ENCODE measurements at places on chromosomes 12 and 14. TPM values are rescaled to one million over a fixed set of nuclear protein-coding genes. Genes with fewer than 3 reads are reported as not detected.

- DNase-seq = no peak
These were observed 13.0 kb downstream of the FLVCR2 start for GRCh38 chr14:75591331-75591946.

- DNase-seq = no peak
These were observed 185.1 kb downstream of the CHST11 start for GRCh38 chr12:104641862-104642261.

The POTEG gene
- not detected for total RNA-seq

GRCh38 chr14:75702616-75703261, 41.7 kb downstream of the TTLL5 start:
- no peak for DNase-seq

DNA sequence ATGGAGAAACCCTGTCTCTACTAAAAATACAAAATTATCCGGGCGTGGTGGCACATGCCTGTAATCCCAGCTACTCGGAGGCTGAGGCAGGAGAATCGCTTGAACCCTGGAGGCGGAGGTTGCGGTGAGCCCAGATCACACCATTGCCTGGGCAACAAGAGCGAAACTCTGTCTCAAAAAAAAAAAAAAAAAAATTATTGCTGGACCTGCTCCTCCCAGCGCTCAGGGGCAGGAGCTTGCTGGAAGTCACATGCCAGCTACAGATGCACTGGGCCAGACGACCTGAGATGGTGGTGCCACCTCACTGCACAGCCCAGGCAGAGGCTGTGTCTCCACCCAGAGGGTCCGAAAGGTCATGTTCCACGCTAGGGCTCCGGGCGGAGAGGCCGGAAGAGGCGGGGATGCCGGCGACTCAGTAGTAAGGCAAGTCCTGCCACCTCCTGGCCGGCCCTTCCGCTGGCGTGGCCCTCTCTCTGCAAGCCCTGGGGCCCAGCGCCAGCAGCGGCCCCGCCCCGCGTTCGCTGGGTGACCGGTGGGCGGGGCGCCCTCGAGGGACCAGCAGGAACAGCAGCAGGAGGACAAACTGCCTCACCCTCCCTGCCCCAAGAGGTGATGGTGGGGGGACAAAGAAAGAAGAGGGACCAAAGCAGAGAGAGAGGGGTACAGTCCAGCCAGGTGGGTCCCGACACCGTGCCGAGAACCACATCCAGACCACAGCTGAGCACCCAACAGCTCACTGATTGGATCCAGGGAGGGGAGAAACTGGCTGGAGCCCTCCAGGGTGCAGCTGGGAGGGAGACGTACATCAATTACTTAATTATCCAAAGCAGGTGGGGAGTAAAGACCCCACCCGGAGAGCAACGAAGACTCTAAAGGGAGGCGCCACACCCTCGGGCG, 3.6 kb upstream of the RHOF start:
- peak; percentile 87 for DNase-seq

GRCh38 chr12:83575326-83575725, 888.6 kb downstream of the TMTC2 start:
- no peak for DNase-seq

- no peak for DNase-seq
These were observed 122.5 kb upstream of the KRAS start for GRCh38 chr12:25372969-25373817.

The IRAK3 gene
- total RNA-seq = 19.2 TPM

DNA sequence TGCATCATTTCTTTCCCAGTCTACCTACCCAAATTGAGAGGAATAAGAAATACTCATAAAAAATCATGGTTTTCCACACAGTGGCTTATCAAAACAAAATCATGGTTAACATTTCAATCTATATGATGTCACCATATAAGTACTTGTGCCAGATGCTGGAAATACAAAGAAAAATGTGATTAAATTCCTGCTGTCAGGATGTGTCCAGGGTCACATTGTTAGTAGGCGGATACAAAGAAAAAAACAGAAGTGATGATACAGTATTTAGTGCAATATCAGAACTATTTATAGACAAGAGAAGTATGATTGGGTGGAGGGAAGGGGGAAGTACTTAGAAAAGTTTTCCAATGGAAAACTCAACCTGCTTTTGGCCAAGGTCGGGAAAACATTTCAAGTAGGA, 47.0 kb upstream of the OR6J1 start:
- DNase-seq = peak; percentile 95

GRCh38 chr12:38788106-38788505, 117.3 kb downstream of the CPNE8 start:
- peak; percentile 10 for DNase-seq

DNA sequence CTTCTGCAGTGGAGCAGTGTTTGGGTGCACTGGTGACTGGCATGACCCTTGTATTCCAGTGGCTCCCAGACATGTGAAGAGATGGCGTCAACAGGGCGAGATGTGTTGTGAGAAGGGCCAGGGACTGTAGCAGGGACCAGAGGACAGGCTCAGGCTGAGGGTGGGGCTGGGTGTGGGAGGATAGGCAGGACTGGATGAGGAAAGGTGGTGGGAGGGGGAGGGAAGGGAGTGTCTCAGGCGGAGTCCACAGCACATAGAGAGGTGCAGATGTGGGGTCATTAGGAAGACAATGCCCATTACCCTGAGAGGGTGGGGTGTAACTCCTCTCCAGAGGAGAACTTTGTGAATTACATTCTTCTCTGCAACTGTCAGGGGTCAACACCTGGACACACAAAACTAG, 78.5 kb downstream of the DICER1 start:
- DNase-seq = no peak

- no peak for DNase-seq
These were observed 13.1 kb downstream of the DYNC1H1 start for GRCh38 chr14:101977311-101978071.

DNA sequence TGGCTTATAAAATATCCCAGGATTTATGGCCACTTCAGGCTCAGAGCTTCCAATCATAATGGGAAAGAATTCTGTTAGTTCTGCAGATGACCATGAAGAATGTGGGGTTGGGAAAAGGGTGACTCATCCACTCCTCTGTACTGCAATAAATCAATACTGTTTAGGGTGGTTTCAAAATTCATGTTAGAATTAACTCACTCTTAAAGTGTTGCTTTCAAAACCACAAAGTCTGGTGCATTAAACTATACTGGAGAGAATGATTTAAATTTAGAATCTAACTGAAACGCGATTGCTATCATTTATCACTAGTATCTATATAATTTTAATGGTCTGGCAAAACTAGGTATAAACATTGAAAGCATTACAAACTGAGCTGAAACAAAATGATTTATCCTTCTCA, 798 bp downstream of the CCDC198 start:
- DNase-seq = no peak

The RACGAP1 gene
- 19.9 TPM for total RNA-seq

The SLC25A29 gene
- total RNA-seq = 145 TPM

- DNase-seq = peak; percentile 27
These were observed 41.6 kb upstream of the TTC7B start for GRCh38 chr14:90857866-90858265.

GRCh38 chr12:122850695-122851350, 15.6 kb downstream of the HIP1R start:
- DNase-seq = peak; percentile 64

The CMA1 gene
- total RNA-seq = not detected

- peak; percentile 10 for DNase-seq
These were observed 38.7 kb upstream of the NCOR2 start for GRCh38 chr12:124605883-124606774.
